ENCODE measurements at places on chromosomes 6 and 20.
A peak's percentile ranks its signal among the peaks of the same experiment; 100 is the strongest.

- peaks cover 14% of the 10 kb centered on the region for H3K36me3 ChIP-seq
- no peak for DNase-seq
- no peak overlapping the region for H3K27ac ChIP-seq
Observed at GRCh38 chr6:26427451-26427809, 12.9 kb upstream of the BTN3A3 start.

GRCh38 chr6:14784596-14785492, 461.0 kb upstream of the JARID2 start:
- H3K27ac ChIP-seq: peak overlapping the region; percentile 51
- H3K27me3 ChIP-seq: no peaks in the 10 kb centered on the region
- no peak for DNase-seq
- H3K4me3 ChIP-seq: no peak overlapping the region

GRCh38 chr6:166055801-166056200, 111.8 kb downstream of the TBXT start:
- no peaks in the 10 kb centered on the region for H3K4me1 ChIP-seq
- peaks cover 6% of the 10 kb centered on the region for H3K27me3 ChIP-seq
- no peak for DNase-seq

- H3K27me3 ChIP-seq: no peaks in the 10 kb centered on the region
- no peaks in the 10 kb centered on the region for H3K4me1 ChIP-seq
- H3K36me3 ChIP-seq: no peaks in the 10 kb centered on the region
- H3K4me3 ChIP-seq: no peak overlapping the region
- no peak for DNase-seq
- no peak overlapping the region for H3K27ac ChIP-seq
Observed at GRCh38 chr6:71672876-71673275, 213.5 kb upstream of the RIMS1 start.

- H3K27ac ChIP-seq: peak within 1 kb of the TSS; percentile 77
- peaks cover 29% of the 10 kb centered on the region for H3K4me1 ChIP-seq
- peaks cover 10% of the 10 kb centered on the region for H3K27me3 ChIP-seq
- no peaks in the 10 kb centered on the region for H3K36me3 ChIP-seq
Observed at GRCh38 chr6:129709769-129710449, at the start of gene ARHGAP18. Gene ARHGAP18, minus strand, starts transcription at chr6:129710177. Its CDS starts 41 bp downstream, at chr6:129710136.

DNA sequence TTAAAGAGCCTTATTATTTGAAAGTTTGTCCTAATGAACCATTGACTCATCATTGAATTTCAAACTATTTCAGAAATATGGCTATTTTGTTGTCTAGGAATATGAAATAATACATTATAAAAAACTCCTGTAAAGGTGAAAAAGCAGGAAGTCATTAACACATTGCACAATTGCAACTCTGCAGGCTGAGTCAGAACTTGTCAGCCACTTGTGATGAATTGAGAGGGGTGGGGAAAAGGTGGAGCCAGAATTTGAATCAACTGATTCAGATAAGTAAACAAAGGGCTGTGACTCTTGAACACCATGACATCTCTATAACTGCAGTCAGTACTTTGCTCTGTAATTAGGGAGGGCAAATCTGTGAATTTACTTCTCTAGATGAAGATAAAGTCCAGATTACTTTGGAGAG, 6.0 kb downstream of the C6orf141 start:
- no peak for DNase-seq
- H3K4me3 ChIP-seq: no peak overlapping the region
- peaks cover 19% of the 10 kb centered on the region for H3K4me1 ChIP-seq
- H3K27ac ChIP-seq: no peak overlapping the region
- no peaks in the 10 kb centered on the region for H3K36me3 ChIP-seq

DNA sequence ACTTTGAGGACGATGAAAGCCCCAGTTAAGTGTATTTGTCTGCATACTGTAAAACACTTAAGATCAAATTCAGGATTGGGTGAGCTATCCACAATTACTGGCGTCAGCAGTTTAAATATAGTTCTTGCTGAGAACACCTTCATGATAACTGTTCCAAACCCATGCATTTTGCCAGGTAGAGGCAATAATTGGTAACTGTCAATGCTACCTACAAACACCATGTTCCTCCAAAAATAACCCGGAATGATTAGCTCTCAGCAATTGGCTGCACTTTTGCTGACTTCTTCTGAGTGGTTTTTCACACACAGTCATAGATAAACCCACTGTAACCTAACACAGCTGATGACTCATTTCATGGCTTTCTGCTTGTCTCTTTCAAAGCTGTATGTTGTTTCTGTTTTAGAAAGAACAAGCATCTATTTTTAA, 1358.6 kb upstream of the GJE1 start:
- no peak overlapping the region for H3K27ac ChIP-seq
- H3K27me3 ChIP-seq: peaks cover 20% of the 10 kb centered on the region
- DNase-seq: no peak
- H3K36me3 ChIP-seq: no peaks in the 10 kb centered on the region

GRCh38 chr6:148508401-148509041, 165.9 kb downstream of the SASH1 start:
- H3K27ac ChIP-seq: no peak overlapping the region
- H3K4me3 ChIP-seq: no peak overlapping the region
- peaks cover 46% of the 10 kb centered on the region for H3K27me3 ChIP-seq
- H3K36me3 ChIP-seq: no peaks in the 10 kb centered on the region
- H3K4me1 ChIP-seq: no peaks in the 10 kb centered on the region

All from activated naive CD8-positive, alpha-beta T cell treated with anti-CD3 and anti-CD28 coated beads for 36 hours (primary cell).